Cardiac fibroblast (primary cell): ENCODE measurements at places on chromosomes 1 and 21.

DNA sequence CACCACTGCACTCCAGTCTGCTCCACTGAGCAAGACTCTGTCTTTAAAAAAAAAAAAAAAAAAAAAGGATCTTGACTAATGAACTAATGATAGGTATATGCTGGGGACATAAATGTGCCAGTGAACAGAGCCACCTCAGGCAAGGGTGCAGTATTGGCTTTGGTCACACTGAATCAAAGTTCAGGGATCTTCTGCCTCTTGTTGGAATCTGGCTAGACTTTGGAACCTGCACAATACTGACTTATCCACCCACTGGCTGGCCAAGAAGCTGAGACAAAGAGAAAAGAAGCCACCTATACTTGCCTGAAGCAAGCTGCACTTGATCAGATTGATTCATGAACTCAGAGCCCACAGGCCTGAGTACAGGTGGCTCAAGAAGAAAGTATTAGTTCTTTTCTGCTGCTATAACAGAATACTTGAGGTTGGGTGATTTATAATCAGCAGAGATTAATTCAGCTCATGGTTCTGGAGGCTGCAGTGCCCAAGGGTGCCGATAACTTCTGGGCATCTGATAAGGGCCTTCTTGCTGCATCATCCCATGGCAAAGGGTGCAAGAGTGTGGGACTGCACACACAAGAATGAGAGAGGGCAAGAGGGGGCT, 172.0 kb downstream of the FGGY start:
- no peak for DNase-seq

GRCh38 chr1:113538225-113538624, 147.9 kb downstream of the MAGI3 start:
- no peak for DNase-seq

DNA sequence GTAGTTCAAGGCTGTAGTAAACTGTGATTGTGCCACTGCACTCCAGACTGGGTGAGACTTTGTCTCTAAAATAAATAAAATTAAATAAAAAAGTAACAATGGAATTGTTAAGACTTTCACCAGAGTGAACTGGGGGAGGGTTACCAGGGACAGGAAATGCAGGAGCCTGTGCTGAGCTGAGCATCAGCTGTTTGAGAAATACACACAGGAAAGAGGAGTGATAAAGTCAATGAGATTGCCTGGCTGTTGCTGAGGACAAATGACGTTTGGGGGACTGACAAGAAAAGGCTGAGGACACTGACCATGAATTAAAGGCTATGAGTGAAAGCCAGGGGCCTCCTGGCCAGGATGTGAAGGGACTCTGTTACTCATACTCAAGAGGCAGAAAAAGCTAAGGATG, 226.3 kb downstream of the SETD4 start:
- DNase-seq, result peak; percentile 17

- DNase-seq, result no peak
These were observed 27.0 kb downstream of the MROH7 start for GRCh38 chr1:54668567-54668966.

- no peak for DNase-seq
These were observed 108.2 kb downstream of the TGFBR3 start for GRCh38 chr1:91777630-91778300.

DNA sequence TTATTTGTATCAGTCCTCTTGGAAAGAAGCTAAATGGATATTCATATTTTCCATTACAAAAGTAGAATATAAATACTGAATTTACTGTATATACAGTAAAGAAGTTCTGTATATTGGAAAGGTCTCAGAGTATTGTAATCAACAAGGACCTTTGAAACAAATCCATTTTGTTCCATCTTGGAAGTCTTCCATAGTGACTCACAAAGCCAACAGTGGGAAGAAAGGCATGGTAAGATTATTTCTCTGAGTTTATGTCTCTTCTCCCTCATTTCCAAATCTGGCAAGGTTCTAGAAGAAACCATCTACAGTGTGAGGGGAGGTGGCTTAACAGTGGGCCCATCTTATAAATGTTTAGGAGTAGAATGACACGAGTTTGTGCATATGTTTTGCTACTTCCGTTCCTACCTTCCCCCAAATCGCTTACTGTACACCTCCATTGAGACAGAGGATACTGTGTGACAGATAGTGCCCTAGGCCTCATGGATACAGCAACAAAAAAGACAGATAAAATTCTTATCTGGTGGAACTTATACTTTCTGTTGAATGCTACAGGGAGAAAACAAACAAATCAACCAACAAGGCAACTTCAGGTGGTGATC, 22.1 kb upstream of the SSX2IP start:
- peak; percentile 77 for DNase-seq

DNA sequence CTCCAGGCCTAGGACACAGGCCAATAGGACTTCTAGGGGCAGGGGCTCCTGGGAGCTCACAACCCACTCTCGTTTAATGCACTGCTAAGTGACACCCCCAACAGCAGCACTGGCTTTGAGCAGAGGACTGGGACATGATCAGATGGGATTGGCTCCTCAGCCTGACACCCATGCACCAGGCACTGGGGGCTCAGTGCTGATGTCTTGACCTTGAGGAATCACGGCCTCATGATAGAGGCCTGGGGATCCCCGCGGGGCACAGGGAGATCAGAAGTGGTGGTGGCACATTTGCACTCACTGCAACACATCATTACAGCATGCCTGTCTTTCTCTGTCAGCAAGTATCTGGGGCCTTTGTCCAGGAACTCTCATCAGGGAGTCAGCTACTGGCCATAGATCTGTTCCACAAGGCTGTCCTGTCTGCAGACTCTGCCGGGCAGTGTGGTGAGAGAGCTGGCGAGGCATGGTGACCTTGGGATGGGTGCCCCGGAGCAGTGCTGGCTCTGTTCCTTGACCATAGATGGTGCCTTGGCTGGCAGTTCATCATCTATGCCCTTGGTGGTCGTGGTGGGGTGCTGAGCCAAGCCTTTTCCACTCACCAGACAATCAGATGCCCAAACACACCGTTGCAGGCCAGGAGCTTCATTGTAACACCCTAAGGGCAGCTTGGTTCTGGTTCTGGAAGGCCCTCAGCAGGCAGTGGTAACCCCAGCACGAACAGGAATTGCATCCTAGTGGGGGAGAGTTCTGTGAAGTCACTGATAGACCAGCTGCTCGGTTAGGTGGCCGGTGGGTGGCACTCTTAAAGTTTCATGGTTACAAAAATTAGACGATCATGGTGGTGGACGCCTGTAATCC, 22.2 kb upstream of the PARP1 start:
- no peak for DNase-seq

- DNase-seq, result no peak
These were observed 112.7 kb downstream of the RUNX1 start for GRCh38 chr21:34936371-34936789.

GRCh38 chr1:75954586-75954985, 22.4 kb upstream of the ASB17 start:
- peak; percentile 24 for DNase-seq

- peak; percentile 35 for DNase-seq
These were observed 46.2 kb downstream of the NAV1 start for GRCh38 chr1:201585093-201585483.

DNA sequence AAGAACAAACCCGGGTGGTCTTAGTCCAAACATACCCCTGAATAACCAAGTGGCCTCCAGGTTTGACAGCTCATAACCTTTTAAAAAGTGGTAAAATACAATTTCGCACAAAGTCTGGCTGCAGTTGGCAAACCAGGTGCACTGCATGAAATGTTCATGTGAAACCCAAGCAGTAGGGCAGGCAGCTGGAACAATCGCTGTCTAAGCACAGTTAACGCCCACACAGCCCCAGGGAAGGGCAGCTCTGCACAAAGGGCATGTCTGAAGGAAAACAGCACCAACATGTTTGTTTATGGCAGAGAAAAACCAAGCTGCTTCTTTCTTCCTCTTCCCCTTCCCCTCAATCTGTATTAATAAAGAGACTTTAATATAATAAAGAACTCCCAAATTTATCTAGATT, 49.5 kb downstream of the KIAA1614 start:
- DNase-seq, result no peak

DNA sequence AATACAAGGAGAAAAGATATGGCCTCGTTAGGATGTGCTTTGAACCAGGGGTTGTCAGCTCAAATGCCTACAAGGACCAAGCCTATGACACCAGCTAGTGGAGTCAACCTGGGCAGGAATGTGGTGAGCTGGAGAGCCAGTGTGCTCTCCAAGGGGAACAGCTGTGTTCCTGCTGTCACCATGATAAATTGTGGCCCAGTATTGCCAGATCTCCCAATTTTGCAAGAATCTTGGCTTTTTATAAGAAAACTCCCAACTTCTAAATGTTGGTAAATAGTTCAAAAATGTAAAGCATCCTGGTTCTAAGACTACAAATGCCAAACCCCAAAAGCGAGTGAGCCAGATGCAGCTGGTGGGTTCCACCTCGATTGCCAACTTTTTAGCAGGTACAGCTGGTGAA, 391.1 kb downstream of the PLPP3 start:
- no peak for DNase-seq

DNA sequence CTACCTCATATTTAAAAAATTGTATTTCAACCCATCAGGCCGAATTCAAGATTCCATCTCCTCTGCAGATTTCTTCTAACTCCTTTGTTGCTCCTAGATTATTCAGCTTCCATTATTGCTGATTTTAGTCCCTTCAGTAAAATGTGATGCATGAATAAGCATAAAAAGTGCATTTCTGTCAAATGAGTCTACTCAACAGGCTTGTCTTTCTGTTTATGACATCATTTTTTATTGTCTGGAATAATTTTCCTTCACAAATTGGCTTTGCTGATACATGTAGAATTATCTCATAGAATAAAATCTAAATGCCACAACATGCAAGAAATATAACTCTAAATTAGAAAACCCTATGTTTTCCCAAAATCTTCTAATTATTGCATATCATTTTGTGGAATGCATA, 1.6 kb upstream of the OR2M5 start:
- no peak for DNase-seq

DNA sequence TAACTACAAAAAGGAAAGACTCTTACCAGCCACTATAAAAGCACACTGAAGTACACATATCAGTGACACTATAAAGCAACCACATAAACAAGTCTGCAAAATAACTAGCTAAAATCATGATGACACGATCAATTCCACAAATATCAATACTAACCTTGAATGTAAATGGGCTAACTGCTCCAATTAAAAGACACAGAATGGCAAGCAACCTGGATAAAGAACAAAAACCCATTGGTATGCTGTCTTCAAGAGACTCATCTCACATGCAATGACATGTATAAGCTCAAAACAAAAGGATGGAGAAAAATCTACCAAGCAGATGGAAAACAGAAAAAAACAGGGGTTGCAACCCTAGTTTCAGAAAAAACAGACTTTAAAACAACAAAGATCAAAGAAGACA, 59.7 kb upstream of the LYPLAL1 start:
- DNase-seq, result no peak

DNA sequence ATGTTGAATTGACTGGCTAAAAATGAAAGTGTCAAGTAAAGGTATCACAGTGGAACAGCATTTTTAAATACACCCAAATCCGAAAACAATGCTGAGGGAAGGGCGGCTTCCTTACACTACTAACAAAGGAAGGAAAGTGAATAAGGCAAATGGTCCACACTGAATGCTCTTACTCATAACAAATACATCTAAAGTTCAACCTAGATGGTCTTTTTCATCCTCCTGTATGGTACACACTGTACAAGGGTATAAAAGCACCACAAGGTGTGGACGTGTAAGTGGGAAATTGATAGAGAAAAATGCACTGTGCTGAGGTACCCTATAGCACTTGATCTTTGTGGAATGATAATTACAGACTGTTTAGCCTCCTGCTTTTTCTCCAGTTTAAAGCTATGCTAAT, 7.1 kb upstream of the PALMD start:
- no peak for DNase-seq

GRCh38 chr21:14603202-14603601, 57.1 kb upstream of the SAMSN1 start:
- DNase-seq, result peak; percentile 89

DNA sequence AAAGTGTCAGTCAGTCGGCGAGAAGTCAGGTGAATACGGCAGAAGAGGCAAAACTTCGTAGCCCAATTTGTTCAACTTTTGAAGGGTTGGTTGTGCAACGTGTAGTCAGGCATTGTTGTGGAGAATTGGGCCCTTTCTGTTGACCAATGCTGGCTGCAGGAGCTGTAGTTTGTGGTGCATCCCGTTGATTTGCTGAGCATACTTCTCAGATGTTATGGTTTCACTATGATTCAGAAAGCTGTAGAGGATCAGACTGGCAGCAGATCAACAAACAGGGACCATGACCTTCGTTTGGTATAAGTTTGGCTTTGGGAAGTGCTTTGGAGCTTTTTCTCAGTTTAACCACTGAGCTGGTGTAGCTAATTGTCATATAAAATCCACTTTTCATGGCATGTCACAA, 190.2 kb upstream of the ADAMTS5 start:
- no peak for DNase-seq

- no peak for DNase-seq
These were observed 23.1 kb upstream of the SCAF4 start for GRCh38 chr21:31755027-31755426.

GRCh38 chr1:220007438-220007837, 38.9 kb downstream of the EPRS1 start:
- no peak for DNase-seq
